ENCODE measurements at places on chromosomes 1 and 21.

GRCh38 chr1:176843352-176844297 is 320.9 kb downstream of the ASTN1 start:
- no peaks in the 10 kb centered on the region for H3K36me3 ChIP-seq
- H3K27me3 ChIP-seq, result peaks cover 5% of the 10 kb centered on the region
- peak; percentile 28 for DNase-seq
- H3K27ac ChIP-seq, result no peak overlapping the region
- no peak overlapping the region for H3K4me3 ChIP-seq

DNA sequence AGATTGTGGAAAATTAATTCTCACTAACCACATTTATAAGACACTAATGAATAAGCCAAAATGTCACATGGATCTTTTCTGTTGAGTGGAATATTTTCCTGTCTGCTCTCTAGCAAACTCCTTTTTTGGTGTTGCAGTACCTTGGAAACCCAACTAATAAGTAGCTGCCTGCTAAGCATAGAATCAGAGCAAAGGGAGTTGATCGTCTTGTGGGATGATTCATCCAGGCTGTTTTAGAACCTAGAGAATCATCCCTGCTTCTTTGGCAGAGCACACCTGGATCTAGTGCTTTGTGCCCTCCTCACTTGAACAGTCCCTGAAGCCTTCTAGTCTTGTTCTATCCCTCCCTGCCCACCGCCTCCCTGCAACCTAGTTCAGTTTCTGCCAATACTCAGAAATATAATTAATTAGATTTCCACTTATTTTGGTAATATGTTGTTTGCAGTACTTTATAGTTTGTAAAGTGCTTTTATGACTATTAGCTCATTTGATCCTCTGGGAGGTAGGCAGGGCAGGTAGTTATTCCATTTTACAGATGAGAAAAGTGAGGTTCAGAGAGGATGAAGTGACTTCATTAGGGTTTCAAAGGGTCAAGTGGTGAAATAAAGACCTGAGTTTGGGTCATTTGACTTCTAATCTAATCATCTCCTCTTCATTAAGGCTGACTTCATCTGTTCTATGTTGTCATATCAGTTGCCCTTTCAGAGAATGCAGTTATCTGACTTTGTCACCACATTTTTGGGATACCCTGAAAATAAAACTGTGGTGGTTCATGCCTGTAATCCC is 2.5 kb downstream of the AGO4 start:
- H3K27ac ChIP-seq, result no peak overlapping the region
- H3K36me3 ChIP-seq, result peaks cover 3% of the 10 kb centered on the region
- DNase-seq, result no peak
- peaks cover 24% of the 10 kb centered on the region for H3K4me1 ChIP-seq
- H3K4me3 ChIP-seq, result no peak overlapping the region

- H3K27ac ChIP-seq, result no peak overlapping the region
- no peaks in the 10 kb centered on the region for H3K27me3 ChIP-seq
- no peaks in the 10 kb centered on the region for H3K36me3 ChIP-seq
- H3K4me1 ChIP-seq, result peaks cover 4% of the 10 kb centered on the region
Measured at GRCh38 chr1:43481491-43481890, 27.8 kb upstream of the HYI start.

DNA sequence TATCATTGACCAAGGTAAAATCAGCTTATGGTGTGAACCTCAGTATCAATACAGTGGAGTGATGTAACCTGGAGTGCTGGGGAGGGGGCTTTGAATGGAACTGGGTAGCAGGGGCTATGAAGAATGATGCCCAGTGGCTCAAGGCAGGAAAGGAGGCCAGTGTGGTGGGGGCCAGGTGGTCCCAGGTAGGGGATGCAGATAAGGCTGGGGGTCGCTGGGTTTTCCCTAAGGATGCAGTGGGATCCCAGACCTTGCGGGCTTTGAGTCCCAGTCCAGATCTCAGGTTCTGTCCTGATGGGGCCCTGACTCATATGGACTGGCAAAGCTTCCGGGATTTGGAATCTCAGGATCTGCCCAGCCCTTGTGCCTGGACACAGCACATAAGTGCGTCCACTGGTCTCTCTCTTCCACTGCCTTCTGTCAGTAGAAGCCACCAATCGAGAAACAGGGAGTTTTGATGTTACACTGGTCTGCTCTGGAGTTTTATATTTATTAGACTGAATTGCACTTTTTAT is 52.0 kb downstream of the S100B start:
- peaks cover 80% of the 10 kb centered on the region for H3K36me3 ChIP-seq
- no peak overlapping the region for H3K27ac ChIP-seq
- no peaks in the 10 kb centered on the region for H3K4me1 ChIP-seq
- no peaks in the 10 kb centered on the region for H3K27me3 ChIP-seq
- H3K4me3 ChIP-seq, result no peak overlapping the region

DNA sequence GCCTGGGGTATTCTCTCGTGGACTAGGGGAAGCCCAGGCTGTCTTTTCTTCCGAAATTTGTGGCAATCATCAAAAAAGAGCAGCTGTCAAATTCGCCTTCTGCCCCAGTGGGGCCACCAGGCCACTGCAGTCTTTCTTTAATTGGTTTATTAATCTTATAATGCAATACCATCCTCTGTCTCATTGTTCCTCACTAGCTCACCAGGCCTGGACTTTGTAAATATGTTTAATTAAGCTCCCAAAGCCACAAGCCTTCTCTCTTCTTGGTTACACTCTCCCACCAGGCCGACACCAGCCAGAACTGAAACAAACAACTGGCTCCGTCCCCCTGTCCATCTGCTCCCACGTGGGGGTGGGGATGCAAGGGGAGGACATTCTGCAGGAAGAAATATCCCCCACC is 22.0 kb upstream of the CAMK1G start:
- peaks cover 15% of the 10 kb centered on the region for H3K27me3 ChIP-seq
- no peak overlapping the region for H3K4me3 ChIP-seq
- no peaks in the 10 kb centered on the region for H3K36me3 ChIP-seq
- DNase-seq, result no peak
- H3K4me1 ChIP-seq, result no peaks in the 10 kb centered on the region
